ENCODE measurements at places on chromosomes 5 and 9.

- no peak for DNase-seq
Measured at GRCh38 chr5:177087398-177088005, 787 bp downstream of the FGFR4 start.

GRCh38 chr5:109105631-109106267 is 304.0 kb downstream of the PJA2 start:
- no peak for DNase-seq

DNA sequence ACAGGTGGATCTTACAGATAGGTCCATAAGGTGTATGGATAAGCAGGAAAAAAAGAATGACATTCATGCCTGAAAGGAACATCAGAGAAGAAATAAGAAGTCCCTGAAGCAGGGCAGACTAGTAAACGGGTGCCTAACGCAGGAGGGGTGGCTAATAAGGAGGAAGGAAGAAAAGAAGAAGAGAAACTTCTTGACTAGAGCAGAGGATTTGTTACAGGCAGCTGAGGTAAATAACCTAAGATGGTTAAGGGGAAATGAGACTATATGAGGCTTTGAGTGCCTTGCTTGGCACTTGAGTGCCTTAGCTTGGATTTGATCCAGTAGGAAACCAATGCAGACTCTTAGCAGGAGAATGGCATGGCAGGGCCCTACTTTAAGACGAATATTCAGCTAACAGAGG is 313.5 kb upstream of the PDE4D start:
- no peak for DNase-seq

DNA sequence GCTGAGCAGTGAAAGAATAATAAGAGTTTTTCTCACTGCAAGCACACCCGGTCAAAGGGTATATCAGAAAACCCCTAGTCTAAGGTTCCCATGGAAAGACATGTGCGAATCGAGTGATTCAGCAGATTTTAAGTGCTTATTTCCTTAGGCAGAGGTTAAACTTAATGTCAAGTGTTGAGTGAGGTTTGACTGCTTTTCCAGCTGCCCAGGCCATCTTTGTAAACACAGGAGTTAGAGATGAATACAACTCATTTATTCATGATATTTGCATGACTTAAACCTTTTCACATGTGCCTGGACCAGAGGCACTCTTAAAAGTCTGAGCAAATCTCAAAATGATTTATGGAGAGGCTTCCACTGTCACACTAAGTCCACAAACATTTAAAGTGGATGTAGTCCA is 137.8 kb upstream of the RGMB start:
- no peak for DNase-seq

- DNase-seq: no peak
Measured at GRCh38 chr5:142955628-142956027, 185.5 kb downstream of the ARHGAP26 start.

GRCh38 chr5:1179383-1179715 is 22.0 kb upstream of the SLC6A19 start:
- no peak for DNase-seq

DNA sequence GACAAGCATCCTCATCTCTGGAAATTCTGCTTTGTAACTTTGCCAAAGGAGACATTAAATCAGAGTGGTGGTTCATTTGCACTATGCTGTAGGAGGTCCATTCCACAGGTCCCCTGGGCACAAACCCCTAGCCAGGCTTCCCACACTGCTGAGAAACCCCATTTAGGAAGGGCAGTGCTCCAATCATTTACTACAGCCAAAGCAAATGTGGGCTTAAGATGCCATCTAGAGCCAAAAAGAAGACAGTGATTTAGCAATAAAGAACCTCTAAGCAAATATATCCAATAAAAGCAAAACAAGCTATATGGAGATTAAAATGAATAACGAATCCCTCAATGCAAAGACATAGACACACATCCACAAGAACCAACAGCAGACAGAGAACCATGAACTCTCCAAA is 129.0 kb upstream of the ALDH1B1 start:
- DNase-seq: no peak

DNA sequence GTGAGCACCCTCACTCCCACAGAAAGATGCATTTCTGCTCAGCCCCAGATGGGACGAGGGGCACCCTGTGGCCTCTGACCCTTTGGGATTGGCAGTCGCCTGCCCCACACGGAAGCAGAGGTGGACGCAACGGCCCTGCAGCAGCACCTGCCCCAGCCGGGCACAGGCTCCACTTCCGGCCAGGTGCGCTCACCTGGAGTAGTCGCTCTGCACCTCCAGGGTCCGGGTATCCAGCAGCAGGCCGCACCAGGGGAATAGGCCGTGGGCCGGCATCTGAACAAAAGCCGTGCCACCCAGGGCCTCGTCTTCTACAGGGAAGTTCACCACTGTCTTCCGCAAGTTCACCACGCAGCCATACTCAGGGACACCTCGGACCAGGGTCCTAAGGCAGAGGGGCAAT is 30.7 kb downstream of the TERT start:
- DNase-seq: no peak

DNA sequence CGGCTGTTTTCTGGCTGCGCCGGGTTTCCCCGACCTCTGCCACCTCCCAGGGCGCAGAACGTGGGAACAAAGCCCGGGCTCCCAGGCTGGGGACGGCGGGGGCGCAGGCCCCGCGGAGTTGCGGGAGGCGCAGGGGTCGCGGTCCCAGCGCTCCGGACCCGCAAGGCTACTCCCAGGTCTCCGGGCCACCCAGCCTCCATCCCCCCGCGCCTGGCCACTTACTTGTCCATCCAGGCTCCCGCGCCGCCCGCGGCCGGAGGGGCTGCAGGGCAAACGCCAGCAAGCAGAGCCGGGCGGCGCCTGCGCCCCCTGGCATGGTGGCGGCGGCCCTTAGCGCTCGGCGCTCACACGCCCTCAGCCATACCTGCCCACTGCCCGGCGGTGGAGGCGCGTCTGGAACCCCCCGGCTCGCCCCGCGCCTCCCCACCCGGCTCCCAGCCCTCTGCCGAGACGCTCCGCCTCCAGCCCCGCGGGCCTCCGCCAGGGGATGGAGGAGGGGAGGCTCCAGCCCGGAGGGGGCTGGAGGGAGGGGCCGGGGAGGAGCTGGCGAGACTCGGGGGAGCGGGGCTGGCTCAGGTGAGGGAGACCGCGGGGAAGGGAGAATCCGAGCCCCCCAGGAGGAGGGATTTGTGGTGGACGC is at the start of gene ADAM19:
Gene ADAM19 (minus strand): TSS at position 395 of the 640 bp plus-strand sequence. CDS start 79 bp downstream, at position 316.
- DNase-seq: peak; percentile 27
